Stimulated activated CD4-positive, alpha-beta T cell treated with anti-CD3 and anti-CD28 coated beads, Interleukin-12 subunit alpha, Interleukin-12 subunit beta, amount 100 ng/mL, for 24 hours (primary cell): ENCODE measurements at places on chromosomes 1 and 21.

- no peak for DNase-seq
Observed at GRCh38 chr1:47689894-47690293, 252.1 kb downstream of the FOXD2 start.

- DNase-seq, result peak; percentile 12
Observed at GRCh38 chr1:110196917-110197765, 13.0 kb upstream of the KCNC4 start.

- no peak for DNase-seq
Observed at GRCh38 chr1:164650531-164650930, 91.5 kb downstream of the PBX1 start.

- no peak for DNase-seq
Observed at GRCh38 chr1:212353181-212353580, 61.5 kb downstream of the PACC1 start.

GRCh38 chr21:16181018-16181417, 451.2 kb downstream of the USP25 start:
- DNase-seq, result no peak

DNA sequence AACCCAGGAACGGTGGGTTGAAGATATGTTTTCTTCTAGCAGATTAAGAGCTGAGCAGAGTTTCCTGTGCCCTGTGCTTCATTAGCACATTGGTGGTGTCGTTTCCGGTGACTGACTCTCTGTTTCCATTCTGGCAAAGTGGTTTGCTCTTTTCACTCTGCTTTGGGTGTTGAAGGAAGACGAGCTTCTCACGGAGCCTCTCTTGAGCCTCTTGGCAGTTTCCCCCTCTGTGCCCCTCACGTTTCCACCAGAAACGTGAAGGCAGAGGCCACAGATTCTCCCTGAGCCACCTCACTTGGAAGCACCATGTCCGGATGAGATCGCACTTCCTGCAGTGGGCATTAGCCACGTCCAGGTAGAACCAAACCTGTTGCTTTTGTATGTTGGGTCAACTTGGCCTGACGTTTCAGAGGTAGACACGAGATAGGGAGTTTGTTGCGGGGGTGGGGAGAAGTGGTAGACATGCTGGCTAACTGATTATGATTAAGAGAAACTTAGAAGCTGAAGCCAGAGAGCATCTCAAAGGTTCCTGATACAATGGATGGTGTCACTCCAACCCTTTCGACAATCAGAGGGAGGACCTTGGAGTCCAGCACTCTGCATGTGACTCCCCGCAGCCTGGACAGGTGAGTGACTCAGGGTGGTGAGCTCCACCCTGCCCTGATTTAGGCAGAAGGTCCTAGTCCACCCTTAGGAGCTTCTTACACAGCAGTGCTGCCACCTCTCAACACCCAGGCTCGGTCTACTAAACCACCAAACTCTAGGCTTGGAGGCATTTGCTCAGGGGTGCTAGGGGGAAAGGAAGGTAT, at the start of gene LAX1:
Gene LAX1 (plus strand): TSS at position 155 of the 809 bp plus-strand sequence. CDS start 383 bp downstream, at position 538.
- peak; percentile 71 for DNase-seq

DNA sequence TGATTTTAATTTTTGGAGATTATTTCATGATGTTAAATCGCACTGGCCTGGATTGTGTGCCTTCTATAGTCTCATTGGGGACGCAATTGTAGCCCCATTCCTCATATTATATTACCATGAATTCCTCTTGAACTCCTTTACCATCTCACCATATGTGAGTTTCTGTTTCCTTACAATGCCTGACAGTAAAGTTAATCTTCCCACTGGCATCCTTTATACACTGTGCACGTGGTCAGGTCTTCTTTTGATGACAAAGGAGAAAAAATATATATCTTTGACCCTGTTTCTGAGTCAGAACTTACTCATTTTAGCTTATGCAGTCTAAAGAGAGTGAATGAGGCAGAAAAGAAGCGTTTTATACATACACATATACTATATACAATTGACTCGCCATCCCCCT, 774 bp upstream of the ABL2 start:
- DNase-seq, result no peak

DNA sequence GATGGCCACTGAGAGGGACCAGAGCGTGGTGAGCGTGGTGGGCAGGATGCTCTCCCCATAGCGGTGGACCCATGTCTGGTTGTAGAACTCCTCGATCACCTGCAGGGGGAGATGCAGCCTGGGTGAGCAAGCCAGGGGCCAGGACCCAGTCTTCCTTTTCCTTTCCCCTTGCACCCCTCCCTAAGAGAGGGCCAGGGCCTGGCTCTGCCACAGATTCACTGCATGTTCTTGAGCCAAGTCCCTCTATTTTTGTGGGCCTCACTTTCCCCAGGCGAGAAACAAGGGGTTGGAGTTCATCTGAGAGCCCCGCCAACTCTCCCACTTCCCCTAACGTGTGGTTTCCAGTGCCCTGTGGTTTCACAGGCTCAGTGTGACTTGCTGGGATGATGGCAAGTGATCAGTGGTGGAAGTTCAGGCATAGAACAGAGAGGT, 27.5 kb downstream of the SLC2A1 start:
- DNase-seq, result no peak

DNA sequence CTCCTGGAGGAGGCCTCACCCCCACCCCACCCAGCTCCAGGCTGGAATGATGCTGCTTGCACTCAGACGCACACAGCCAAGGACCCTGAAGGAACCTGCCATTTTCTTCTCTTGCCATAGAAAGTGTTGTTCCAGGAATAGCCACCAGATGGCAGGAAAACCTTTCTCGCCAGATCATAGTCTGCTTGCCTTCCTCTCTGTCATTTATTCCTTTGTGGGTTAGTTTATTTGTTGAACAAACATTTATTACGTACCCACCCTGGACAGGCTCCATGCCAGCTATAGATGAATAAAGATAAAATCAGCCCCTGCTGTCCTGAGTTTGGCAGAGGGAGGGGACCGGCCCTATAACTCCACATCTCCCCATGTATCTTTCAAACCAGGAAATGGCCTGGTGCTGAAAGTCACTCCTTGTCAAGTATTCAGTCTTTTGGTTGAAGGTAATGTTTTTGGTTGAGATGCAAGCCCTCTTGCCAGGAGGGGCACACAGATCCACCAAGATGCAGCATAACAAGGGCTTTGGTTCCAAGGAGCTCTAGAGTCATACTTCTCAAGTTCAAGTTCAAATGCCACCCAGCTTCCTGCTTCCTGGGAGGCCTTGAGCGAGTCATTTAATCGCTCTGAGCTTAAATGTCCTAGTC, 7.0 kb upstream of the KCNC4 start:
- peak; percentile 28 for DNase-seq

- no peak for DNase-seq
Observed at GRCh38 chr1:77673716-77674355, 8.6 kb downstream of the ZZZ3 start.

DNA sequence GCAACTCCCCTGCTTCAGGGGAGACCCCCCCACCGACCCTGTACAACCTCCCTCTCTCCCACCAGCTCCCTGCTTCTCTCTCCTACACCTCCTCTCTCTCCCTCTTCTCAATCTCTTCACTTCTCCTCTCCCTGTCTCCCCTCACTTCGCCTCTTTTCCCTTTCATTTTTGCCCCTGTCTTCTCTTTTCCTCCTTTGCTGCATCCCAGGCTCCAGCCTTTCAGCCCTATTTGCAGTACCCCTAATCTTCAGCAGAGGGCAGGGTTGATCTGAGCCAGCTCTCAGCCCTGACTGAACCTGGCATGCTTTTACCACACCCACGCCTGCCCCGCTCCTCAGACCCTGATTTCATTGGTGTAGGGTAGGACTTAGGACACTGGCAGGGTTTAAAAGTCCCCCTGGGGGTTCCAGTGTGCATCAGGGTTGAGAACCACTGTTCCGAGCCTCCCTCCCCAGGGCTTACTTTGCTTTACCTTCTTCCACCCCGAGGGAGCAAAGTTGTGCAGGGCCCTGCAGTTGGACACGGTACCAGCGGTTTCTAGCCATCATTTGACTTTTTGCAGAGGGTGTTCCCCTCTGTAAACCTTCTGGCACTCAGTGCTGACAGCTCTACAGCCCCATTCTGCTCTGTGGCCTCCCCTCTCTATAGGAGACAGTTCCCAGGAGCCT, 67.3 kb upstream of the CNTN2 start:
- DNase-seq, result peak; percentile 58

- no peak for DNase-seq
Observed at GRCh38 chr1:160807738-160808137, 11.8 kb downstream of the LY9 start.

- no peak for DNase-seq
Observed at GRCh38 chr21:27715131-27715530, 748.2 kb upstream of the ADAMTS5 start.

DNA sequence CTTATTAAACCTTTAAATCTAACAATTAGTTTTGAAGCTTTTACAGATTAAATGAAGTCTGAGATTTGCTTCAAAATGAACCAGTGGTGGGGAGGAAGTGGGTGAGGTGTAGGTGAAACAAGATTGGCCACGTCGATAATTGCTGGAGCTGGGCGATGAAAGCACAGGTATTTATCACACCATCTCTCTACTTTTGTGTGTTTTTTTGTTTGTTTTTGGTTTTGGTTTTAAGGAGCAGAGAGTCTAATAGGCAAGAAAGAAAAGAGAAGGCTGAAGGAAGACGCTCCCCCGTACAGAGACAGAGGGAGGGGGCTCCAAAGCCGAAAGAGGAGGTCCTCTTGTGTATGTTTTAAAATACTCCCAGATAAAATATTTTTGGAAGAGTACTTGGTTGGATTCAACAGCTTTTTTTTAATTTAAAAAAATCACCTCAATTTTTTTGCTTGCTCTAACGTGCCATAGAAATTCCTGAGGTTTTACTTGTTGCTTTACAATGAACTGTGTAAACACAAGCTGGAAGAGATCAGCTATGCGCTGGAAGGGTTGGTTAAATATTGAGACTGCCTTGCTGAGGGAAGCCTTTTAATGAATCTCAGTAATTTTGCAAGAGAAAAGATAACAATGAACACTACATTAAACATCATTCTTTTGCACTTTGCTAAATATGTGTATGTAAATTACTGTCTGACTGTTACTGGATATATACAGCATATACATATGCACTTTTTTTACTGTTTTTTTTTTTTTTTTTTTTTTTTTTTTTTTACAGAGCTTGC, 6.7 kb upstream of the LGALS8 start:
- no peak for DNase-seq

- DNase-seq, result no peak
Observed at GRCh38 chr1:248416226-248416625, 13.4 kb downstream of the OR2T1 start.

DNA sequence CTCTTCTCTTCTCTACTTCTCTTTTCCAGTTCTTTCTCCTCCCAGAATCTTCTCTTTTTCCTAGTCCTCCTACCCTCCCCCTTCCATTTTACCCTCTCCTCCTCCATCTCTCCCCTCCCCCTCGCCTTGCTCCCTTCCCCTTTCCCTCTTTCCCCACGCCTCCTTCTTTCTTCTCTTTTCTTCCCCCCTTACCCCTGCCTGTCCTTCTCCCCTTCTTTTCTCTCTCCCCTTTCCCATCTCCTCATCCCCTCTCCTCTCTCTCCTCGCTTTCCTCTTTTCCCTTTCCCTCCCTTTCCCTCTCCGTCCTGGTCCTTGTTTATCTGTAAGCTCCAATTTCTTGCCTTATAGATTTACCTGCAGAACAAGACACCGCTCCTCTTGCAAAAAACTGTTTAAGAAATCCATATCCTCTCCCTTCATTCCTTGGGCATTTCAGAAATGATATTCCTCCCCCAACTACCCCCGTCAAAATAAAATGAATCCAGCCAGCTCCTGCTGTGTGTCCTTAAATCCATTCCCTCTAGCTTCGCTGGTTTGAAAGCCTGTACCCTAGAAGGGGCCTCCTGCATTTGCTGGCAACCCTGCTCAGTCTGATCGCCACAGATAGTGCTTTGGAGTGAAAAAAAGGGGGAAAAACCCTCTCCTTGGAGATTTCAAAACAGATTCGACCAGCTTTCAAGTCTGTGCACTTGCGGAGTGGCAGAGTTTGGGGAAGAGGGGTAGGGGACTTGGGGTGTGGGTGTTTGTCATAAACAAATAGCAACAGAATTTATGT, 89.4 kb downstream of the PAPPA2 start:
- no peak for DNase-seq
